HS-5 (cell line): ENCODE measurements at places on chromosomes 6 and 20.

DNA sequence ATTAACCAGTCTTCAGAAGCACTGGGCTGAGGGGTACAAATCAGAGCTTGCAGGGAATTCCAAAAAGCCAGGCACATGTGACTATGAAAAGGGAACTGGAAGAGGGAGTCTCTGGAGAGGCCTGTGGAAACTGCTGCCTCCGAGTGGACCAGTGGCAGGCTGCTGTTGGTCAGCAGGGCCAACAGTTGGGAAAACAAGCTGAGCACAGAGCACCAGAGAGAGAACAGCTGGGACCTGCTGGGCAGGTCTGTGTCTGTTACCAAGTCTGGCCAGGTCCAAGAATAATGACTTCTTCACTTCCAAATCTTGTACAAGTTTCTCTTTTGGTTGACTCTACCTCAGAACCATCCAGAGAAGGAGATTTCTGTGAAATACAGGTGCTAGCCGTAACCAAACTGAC, 81.4 kb downstream of the LIN28B start:
- no peak for DNase-seq

GRCh38 chr6:12291839-12292604, 1.9 kb downstream of the EDN1 start:
- DNase-seq = no peak

DNA sequence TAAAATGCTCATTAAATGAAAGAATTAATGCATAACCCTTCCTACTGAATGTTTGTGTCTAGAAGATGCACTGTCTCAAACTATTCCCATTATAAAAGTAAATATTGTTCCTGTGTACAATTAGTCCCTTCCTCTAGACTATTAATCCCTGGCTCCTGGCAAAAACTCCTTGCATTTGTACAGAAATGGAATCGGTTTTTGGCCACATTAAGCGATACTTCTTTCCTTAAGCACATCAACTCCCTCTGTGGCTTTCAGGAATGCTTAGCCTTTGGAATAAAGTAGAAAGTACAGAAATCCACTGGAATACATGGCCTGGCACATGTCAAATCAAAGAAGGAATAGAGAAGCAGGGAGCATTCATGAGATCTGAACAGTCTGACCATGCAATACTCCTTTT, 179.8 kb downstream of the GMPR start:
- no peak for DNase-seq

GRCh38 chr6:159444056-159444760, 248.8 kb downstream of the SOD2 start:
- DNase-seq = no peak

GRCh38 chr6:540490-540889, 116.4 kb downstream of the HUS1B start:
- no peak for DNase-seq

- no peak for DNase-seq
Observed at GRCh38 chr6:111920578-111920977, 47.3 kb upstream of the FYN start.

GRCh38 chr6:112929641-112930040, 582.5 kb downstream of the RFPL4B start:
- DNase-seq = no peak

GRCh38 chr20:37285664-37286374, 3.6 kb upstream of the MANBAL start:
- DNase-seq = no peak

GRCh38 chr20:1722513-1723050, 65.0 kb upstream of the SIRPG start:
- no peak for DNase-seq
